ENCODE measurements at places on chromosomes 5 and 9.

- DNase-seq: no peak
Measured at GRCh38 chr5:152146566-152146965, 221.9 kb upstream of the GLRA1 start.

GRCh38 chr9:122998448-122998847, 35.0 kb upstream of the GPR21 start:
- DNase-seq: no peak

DNA sequence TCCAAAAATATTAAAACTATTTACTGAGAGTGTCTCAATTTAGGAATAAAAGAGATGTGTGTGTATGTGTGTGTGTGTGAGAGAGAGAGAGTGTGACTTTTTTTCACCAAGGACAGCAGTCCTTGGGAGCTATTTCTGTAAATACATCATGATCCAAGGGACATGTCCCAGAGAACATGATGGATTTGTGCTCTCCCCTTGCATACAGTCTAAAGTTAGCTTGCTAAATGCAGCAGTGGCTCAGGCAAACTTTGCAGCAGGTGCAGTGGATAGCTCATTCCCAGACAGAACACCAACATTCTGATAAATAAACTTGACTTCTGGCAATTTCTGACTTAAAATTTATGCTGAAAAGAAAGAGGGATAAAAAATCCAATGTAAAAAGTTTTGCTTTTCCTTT, 55.4 kb upstream of the SGCD start:
- no peak for DNase-seq

DNA sequence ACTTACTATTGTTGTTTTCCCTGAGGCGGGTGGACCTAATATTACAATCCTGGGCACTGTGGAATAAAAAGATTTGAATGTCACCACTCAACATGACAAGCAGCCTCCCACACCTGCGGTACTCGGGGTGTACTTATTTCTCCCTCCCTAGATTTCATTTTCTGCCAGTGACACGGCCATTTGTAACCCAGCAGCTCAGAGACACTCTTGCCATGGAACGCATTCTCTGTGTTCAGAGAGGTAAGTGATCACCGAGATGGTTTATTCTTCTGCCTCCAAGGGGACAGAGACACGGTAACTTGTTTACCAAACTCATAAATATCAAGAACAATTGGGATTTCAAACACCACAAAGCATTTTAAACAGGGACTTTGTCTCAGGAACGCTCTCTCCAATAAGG, 11.2 kb downstream of the AK8 start:
- no peak for DNase-seq
